ENCODE measurements at places on chromosomes 13 and 19.

- no peak for DNase-seq
Measured at GRCh38 chr19:49776371-49776764, 9.6 kb downstream of the AP2A1 start.

GRCh38 chr13:28655561-28655960 lies 3.4 kb upstream of the POMP start:
- DNase-seq, result no peak

DNA sequence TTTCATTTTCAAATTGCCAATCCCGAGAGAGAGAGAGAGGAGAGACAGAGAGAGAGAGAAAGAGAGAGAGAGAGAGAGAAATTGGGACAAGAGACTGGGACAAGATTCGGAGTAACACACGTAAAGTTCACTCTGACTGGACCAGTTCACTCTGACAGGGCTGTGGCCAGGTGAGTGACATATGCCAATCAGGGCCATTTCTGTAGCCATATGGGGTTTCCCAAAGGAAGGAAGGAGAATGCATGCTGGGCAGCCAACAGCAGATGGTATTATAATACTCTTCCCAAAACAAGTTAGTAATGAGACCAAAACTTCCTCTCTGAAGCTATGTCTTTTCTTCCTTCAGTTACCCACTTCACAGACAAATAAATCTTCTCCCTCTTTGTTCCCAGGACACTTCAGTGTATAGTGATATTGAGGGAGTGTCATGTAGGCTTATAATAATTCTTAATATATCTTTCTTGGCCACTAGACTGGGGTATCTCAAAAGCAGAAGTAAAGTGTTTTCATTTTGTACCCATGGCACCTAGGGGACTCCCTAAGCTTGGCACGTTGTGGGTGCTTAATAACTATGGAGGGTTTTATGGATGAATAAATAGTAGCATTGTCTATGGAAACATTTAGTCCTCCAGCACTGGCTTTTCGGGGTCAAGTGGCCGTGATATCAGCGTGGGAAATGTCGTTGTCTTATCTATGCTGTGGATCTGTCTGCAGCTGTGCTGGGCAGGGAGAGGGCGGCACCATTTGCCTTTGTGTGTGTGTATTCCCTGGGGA lies 51.6 kb downstream of the SERP2 start:
- DNase-seq, result no peak

DNA sequence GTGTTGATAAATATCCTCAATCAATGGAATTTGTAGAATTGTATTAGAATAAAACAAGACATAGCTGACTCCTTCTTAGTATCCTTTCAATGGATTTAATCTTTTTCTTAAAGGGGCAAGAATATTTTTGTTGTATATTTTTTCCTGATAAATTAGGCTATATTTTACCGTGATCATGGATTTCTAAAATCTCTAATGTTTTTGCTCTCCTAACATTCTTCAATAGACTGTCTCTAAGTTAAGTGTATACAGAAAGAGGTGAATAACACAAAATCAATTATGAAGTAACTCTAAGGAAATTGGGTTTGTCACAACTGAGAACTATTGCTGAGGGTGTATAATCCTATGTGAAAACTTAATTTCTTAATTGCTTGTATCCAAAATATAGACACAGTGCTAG lies at the start of gene OR7E24:
Gene OR7E24 (plus strand): TSS at position 301 of the 400 bp plus-strand sequence. CDS start 114 bp downstream, outside the sequence.
- DNase-seq, result no peak

DNA sequence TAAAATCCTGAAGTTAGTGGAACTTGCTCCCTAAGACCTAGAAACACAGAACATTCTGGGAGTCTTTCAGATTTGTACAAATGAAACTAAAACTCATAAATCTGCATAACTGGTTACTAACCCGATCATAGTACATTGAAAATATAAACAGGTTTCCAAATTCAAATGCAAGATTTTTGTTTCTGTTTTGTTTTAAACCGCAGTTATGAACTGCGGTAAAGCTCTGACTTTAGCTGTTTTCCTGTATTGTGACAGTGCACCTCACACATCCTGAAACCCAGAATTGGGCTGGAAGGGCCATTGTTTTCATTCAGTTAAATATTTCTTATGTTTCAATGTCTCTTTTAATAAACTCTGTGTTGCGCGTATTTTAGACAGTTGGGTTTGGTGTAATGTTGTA lies 204.7 kb downstream of the SHISA2 start:
- no peak for DNase-seq

DNA sequence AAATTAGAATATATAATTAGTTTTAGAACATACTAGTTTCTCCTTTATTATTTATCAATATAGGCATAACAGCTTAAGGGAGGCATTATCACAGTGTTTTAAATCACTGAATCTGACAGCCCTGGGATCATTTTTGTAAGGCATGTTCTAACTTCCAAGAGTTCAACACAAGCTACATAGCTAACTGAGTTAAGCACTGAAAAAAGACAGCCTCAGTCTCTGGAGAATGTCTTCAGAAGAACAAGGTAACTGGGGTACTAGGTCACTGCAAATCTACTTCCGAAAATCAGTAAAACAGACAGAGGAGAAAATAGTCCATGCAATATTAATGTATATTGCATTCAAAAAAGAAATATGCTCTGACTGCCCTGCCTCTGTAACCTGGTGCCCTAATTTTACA lies 502.1 kb downstream of the RFC3 start:
- no peak for DNase-seq
